Activated naive CD4-positive, alpha-beta T cell (primary cell): ENCODE measurements at places on chromosomes 11 and 22.

DNA sequence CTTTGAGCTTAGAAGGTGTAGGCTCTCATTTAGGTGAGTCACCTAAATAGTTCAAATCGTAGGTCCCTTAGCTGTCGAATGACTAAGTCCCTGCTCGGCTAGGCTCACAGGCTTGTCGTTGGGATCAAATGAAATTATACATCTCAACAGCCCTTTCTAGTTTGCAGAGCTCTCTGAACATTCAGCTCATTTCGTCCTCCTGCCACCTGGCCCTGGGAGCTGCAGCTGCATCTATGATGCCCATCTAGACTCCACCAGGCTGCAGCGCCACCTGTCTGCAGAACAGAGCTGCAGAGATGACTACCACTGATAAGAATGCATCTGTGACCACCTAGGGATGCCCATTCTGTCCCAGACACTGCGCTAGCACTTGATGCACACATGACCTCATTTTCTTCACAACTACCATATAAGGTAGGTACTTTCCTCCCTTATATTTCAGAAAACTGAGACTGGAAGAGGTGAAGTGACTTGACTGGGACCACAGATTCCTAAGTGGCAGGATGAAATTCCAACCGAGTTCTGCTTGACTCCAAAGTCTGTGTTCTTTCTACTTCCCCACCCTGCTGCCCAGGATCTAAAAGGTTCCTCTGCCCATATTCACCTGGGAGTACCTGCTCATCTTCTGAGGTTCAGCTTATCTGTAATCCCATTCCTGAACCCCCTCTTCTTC, 141.1 kb upstream of the NARS2 start:
- no peak for DNase-seq

GRCh38 chr22:50306753-50307749, at the start of gene PLXNB2:
TSS of gene PLXNB2 (minus strand) at chr22:50307646. CDS start at chr22:50290584, 17,062 bp downstream.
- DNase-seq = no peak

GRCh38 chr11:32448232-32448631, 12.9 kb upstream of the WT1 start:
- DNase-seq = no peak

GRCh38 chr11:14119357-14119756, 156.8 kb downstream of the SPON1 start:
- no peak for DNase-seq

DNA sequence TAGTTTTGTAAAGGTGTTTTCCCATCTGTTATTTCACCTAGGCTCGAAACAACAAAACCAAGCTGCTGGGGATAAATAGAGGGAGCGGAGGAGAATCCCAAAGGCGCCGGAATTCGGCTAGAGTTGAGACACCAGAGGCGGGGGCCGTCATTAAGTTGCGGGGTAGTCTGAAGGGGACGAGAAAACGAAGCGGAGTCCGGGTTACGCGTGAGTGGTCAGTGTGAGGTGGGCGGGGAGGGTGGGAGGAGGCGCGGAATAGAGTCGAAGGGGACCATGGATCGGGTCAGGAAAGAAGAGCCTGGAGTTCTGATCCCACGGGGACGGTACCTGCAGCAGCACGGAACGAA, 361 bp downstream of the SRPRA start:
- no peak for DNase-seq

DNA sequence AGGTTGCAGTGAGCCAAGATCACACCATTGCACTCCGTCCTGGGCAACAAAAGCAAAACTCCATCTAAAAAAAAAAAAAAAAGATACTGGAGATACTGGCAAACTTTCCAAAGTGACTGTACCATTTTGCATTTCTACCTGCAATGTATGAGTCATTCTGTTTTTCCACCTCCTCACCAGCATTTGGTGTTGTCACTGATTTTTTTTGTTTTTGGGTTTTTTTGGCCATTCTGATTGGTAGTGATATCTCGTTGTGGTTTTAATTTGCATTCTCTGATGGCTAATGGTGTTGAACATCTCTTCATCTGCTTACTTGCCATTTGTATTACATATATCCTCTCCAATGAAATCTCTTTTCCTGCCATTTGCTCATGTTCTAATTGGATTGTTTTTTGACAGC, 12.0 kb upstream of the RBX1 start:
- DNase-seq = no peak

GRCh38 chr22:48581796-48582469, 1245.7 kb downstream of the BRD1 start:
- no peak for DNase-seq

DNA sequence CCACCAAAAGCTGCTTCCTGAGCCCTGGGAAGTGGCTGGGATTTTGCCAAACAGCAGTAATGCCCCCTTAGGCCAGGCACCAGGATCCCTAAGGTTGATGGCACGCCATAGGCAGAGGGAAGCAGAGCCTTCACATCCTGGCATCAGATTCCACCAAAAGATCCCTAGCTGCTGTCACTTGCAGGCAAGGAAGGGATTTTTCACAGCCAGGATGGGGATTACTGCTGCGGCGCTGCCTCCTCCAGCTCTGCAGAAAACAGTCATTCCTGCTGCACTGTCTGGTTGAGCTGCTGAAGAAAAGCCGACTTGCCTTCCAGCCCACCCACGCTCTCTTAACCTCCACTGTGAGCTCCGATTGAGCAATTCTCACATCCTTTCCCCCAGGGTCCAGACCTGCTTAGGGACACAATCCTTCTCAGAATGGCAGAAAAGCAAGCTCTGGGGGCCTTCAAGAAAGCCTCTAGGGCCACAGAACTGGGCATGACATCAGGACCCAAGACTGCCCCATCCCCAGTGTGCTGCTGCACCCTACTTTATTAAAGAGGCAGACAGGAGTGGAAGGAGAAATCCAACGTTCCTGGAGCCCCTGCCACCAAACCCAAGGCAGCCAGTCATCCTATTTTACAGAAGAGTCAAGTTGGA, 19.9 kb downstream of the SYN3 start:
- no peak for DNase-seq

- DNase-seq = no peak
Measured at GRCh38 chr11:123110397-123110796, 48.5 kb upstream of the HSPA8 start.

GRCh38 chr11:46133119-46133518, 11.9 kb upstream of the PHF21A start:
- DNase-seq = no peak

DNA sequence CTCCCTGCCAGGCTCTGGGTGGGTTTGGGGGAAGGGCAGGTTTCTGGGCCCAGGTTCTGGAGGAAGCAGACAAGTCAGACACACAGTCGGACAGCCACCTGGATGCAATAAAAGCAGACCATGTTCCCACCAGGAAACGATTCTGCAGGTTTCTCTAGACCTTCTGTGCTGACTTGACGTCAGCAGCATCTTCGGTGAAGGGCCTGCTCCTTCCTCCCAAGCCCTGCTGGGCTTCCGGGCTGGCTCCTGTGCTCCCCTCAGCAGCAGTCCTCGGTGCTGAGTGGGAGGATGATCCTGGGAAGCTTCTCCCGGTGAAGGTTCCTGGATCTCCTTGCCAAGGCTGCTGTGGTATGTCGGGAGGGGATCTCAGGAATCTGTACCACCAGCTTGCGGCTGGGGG, 240.0 kb downstream of the GRIK4 start:
- no peak for DNase-seq

DNA sequence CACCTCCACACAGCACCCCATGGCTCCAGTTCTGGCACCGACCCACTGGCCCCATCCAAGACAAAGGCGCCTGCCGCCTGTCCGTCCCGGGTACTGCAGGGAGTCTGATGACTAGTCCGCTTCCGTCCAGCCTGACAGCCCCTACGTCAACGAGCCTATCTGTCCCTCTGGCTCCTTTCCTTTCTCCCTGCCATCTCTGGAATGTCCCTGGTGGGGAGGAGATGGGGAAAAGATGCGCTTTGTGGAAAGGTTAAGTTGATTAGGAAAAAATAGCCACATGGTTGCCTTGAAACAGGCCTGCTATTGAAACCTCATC, 10.4 kb downstream of the PDGFB start:
- no peak for DNase-seq

DNA sequence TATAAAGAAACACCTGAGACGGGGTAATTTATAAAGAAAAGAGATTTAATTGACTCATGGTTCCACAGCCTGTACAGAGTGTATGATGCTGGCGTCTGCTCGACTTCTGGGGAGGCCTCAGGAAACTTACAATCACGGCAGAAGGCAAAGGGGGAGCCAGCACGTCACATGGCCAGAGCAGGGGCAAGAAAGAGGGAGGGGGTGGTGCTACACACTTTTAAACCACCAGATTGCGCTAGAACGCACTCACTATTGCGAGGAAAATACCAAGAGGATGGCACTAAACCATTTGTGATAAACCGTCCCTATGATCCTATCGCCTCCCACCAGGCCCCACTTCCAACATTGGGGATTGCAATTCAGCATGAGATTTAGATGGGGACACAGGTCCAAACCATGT, 79.7 kb upstream of the CARD18 start:
- DNase-seq = no peak

- DNase-seq = no peak
Measured at GRCh38 chr11:69409812-69410645, 71.4 kb upstream of the LINC01488 start.

DNA sequence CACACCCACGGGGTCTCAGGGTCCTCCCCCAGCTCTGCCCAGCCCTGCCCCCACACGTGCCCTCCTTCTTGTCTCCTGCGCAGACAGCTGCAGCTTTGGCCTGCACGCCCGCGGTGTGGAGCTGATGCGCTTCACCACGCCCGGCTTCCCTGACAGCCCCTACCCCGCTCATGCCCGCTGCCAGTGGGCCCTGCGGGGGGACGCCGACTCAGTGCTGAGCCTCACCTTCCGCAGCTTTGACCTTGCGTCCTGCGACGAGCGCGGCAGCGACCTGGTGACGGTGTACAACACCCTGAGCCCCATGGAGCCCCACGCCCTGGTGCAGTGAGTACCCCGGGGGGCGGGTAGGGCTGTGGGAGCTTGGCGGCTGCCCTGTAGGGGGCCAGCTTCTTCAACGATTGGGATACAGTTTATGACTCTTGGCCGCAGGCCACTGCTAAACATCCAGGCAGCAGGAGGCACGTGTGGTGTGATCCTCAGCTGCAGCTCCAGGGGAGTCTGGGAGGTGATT, 30.8 kb downstream of the ST14 start:
- no peak for DNase-seq

GRCh38 chr11:14443638-14444037, 56.0 kb downstream of the COPB1 start:
- no peak for DNase-seq

DNA sequence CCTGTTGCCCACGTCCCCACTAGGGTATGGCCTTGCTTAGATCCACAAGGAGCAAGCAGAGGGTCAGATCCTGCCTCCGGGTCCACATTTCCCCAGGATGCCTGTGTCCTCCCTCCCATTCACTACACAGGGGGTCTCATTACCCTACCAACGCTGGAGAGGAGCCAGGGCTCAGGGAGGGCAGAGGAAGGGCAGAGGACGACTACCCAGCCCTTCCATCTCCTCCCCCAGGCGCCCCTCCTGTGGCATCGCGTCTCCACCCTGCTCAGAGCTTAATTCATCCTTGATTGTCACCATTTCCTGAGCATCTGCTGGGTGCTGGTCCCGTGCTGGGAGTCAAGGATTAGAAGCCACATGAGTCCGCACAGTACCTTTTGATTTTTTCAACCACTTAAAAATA, 5.0 kb downstream of the NFAM1 start:
- DNase-seq = no peak

DNA sequence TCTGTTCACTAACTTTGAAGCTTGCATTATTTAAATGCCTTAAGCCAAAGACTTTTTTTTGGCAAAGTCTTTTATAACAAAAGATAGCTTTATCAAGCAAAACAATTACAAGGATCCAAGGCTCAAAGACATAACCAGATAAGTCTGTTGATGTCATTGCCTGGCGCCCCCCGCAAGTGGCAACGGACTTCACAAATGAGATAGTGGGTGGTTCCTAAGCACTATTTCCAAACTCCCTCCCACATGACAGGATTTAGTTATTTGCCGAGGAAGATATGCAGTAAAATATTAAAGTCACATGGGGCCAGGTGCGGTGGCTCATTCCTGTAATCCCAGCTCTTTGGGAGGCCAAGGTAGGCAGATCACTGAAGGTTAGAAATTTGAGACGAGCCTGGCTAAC, 194.2 kb upstream of the DDI1 start:
- DNase-seq = no peak

DNA sequence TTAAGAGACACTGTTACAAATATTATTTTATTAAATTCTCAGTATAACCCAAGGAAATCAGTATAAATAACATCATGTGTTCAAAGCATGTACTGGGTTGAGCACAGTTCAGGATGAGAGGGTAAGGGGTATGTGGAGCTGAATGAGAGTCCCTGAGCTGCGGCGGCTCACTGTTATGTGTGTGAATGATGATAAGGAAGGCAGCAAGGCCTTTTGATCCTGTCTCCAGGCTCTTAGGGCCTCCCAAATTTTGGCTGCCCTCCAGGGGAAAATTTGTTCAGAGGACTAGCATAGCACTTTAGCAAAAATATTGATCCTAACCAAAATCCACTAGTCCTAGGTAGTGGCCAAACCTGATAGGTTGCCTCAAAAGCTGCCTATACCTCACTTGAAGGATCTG, 86.1 kb upstream of the SPON1 start:
- DNase-seq = no peak

DNA sequence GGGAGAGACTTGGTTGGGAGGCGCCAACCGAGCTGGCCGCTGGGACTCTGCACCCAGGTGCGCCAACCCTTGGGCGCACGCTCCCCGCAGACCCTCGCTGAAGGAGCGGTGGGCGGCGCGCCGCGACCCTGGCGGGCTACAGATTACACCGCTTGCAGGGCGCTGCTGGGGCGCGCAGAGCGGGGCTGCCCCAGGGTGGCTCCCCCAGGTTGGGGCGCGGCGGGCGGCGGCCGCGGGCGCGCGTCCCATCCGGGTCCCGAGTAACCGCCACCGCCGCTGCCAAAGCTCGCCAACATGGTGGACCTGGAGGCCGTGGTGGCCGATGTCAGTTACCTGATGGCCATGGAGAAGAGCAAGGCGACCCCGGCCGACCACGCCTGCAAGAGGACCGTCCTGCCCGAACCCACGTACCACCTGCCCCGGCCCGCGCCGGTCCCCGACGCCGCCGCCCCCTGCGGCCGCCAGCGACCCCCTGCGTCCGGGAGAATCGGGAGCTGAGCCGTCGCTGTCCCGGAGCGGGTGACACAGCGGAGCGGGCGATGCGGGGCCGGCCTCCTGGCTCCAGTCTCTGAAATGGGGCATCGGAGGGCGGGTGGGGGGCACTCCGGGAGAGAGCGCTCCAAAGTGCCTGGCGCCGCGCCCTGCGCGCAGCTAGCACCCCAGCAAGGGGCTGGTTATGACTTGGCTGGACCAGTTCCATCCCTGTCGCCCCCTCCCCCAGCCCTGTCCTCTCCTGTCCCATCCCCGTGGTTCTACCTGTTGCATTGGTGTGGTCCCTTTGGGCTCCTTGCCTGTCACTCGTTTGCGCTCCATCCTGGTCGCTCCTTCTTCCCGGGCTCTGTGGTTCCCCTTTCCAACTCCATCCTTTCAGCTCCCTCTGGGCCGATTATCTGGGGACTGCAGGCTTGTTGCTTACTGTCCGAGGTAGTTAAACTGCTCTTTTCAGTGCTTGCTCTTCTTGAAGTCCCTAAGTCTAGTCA, 143.3 kb upstream of the GRK3 start:
- DNase-seq = no peak

- DNase-seq = no peak
Measured at GRCh38 chr22:31286360-31287255, 5.7 kb downstream of the PIK3IP1 start.
